ENCODE measurements at places on chromosomes 6 and 20.

DNA sequence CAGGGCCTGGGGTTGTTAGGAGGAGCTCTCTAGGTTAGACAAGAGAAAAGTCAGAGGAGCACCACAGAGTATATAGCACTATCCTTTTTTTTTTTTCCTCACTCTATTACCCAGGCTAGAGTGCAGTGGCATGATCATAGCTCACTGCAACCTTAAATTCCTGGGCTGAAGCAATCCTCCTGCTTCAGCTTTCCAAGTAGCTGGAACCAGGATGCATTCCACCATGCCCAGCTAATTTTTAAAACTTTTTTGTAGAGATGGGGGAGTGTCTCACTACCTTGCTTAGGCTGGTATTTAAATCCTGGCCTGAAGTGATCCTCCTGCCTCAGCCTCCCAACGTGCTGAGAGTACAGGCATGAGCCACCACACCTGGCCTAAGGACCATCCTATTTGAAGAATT lies 19.3 kb upstream of the AKIRIN2 start:
- DNase-seq = no peak

GRCh38 chr20:22776369-22776768 lies 192.0 kb upstream of the FOXA2 start:
- no peak for DNase-seq

DNA sequence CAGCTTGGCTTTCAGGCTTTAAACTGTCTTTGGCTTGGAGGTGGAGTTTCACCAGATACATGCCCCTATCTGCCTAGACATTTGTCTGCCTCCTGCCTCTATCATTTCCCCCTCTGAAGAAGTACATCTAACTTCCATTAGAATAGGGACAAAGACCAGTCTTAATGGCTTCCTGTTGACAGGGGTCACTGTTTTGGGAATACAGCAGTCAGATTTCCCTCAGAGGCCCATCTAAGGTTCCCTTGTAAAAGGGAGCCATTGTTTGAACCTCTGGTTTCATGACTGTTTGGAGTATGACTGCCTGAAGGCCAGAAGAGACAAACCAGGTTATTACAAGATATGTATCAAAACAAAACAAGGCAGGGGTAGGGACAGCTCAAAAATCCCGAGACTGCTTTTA lies 665.7 kb upstream of the GJE1 start:
- no peak for DNase-seq

DNA sequence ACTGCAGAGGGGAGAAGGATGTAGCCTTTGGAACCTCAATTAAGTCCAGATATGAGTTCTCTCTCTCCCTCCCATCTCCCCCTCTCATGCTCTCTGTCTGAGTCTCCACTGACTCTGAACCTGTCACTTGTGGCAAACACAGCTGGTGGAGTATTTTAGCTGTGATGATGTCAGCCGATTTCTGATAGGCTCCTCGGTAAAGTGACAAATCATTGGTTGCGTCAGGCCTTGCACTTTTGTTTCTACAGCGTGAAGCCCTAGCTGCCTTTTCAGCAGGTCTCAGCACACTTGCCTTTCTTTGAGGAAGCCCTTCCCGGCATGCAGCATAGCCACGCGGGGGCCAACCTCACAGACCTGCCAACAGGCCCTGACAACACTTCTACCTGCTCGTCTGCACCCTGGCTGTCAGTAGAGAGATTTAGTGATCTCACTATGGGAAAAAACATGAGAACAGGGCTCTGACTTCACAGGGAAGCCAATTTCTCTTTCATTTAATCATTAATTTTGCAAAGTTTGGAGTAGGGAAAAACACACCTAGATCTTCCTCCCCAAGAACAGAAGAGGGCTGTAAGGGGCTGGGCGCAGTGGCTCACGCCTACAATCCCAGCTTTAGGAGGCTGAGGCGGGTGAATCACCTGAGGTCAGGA lies 84.4 kb downstream of the GMPR start:
- no peak for DNase-seq

GRCh38 chr20:34337982-34338726 lies 24.9 kb upstream of the ITCH start:
- DNase-seq = no peak

DNA sequence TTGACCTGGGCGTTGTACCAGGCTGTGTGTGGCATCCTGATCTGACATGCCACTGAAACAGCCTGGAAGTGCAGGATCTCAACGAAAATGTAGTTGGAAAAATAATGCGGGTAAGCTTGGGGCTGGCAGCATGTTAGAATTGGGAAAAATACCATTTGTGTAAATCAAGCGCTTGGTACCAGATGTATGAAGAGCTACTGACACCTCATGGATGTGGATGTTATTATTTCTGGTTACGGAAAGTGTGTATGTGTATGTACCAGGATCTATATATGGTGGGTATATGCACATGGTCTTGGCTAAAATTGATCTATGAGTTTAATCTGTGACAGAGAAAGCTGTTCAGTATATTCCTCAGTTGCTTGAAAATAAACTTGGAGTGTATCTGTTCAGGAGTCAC lies 22.7 kb downstream of the HIVEP1 start:
- DNase-seq = no peak

- no peak for DNase-seq
Measured at GRCh38 chr20:61951695-61952533, 113.8 kb downstream of the TAF4 start.

DNA sequence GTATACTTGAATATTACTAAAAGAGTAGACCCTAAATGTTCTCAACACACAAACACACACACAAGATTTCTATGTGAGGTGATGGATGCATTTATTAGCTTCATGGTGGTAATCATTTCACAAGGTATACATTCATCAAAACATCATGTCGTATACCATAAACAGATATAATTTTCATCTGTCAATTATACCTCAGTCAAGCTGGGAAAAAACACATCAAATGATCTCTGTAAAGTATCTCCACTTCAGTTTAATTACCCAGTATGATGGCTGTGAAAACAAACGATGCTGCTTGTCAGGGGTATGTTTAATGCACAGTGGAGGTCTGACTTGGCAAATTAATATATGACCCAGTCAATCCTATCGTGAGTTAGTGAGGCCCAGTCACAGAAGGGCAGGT lies 157.2 kb downstream of the MTFR2 start:
- no peak for DNase-seq

DNA sequence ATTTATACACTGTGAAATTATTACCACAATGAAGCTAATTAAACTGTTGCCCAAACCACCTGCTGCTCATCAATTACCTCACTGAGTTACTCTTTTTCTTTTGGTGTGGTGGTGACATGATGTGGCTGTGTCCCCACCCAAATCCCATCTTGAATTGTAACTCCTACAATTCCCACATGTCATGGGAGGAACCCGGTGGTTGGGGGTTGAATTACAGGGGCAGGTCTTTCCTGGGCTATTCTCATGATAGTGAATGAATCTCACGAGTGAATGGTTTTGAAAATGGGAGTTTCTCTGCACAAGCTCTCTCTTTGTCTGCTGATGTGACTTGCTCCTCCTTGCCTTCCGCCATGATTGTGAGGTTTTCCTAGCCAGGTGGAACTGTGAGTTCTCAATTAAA lies 145.0 kb downstream of the LRRC1 start:
- DNase-seq = no peak

DNA sequence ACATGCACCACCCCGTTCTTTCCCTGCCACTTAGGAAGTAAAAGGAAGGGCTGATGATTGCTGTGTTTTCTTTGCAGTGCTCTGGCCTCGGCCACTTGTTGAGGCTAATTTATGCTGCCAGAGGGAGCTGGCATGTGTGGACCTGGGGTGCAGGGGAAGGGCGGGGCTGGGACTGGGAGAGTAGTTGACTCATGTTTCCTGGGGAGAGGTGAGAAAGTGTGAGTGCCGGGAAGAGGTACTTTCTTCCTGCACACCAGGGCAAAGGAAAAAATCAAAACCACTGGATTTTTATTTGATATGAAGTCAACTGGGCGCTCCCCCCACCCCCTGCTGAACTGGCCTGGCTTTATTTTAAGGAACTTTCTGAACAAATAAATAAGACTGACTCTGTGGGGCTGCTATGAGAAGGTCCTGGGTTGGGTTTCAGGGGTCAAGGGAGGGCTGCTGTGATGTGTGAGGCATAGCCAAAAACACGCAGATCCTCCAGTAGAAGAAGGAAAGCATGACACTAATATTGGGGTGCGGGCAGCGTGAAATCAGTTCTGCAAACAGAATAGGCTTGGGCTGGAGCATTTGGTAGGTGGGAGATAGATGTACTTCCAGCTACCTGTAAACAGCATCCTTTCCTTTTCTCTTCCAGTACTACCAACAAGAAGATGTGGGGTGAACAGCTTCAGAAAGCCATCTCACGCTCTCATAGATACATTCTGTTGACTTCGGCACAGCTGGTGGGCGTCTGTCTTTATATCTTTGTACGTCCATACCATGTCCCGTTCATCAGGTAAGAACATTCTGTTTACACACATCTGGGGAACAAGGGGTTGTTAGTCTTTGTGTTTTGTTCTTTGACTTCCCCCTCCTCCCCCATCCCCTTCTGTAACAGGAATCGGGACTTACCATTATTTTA lies 87.5 kb downstream of the SYNJ2 start:
- no peak for DNase-seq

- DNase-seq = peak; percentile 13
Measured at GRCh38 chr6:75266716-75267291, 17.8 kb downstream of the TMEM30A start.

DNA sequence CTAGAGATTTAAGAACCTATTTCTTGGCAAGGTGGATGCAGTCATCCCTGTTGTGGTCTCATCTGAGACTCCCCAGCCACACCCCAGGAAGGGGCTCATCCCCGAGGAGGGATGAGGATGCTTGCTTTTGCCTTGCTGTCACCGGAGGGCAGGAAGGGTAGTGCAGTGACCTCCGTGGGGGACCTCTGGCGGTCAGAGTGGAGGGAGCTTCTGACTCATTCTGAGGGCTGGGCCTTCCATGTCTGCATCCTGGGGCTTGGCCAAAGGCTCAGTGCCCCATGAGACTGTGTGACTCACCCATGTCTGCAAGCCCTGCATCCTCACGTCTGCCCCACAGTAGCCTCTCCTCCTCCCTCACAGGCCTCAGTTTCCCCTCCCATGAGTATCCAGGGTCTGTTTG lies 38.7 kb downstream of the UQCC2 start:
- DNase-seq = no peak

GRCh38 chr20:16258766-16259165 lies 314.5 kb downstream of the KIF16B start:
- no peak for DNase-seq

GRCh38 chr6:140043762-140044378 lies 669.4 kb upstream of the CITED2 start:
- DNase-seq = no peak

- DNase-seq = no peak
Measured at GRCh38 chr20:58714340-58714922, 21.8 kb downstream of the NPEPL1 start.

DNA sequence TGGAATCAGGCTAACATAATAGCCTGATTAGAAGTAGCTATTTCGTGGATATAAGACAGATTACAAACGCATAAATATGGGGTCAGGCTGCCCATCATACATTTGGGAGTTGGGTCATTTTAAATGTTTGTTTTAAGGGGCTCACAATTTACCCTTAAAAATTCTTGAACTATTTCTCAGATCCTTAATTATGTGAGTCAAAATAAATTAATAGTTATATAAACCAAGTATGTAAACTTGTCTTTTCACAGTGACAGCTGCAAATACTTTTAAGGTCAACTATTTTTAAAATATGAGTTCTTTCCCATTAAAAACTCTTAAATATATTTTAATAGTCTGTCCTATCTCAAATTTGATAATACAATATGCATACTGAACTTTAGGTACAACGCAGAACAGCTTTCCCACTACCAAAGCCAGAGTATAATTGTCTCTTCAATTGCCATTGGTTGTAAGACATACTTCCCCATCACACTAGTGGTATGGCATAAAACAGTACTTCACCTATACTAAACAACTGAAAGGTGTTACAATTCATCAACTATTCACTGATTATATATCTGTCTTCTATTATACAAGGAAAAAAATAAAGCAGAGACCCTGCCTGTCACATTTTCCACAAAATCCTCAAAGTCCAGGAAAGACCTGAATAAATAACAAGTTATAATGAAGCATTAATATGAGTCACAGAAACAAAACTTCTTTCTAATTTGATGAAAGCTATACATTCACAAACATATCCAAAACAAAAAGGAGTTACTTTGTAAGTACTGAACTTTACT lies 80.8 kb upstream of the COL21A1 start:
- no peak for DNase-seq

- DNase-seq = no peak
Measured at GRCh38 chr6:168903613-168904345, 349.9 kb downstream of the THBS2 start.

GRCh38 chr6:12624142-12624837 lies 92.3 kb upstream of the PHACTR1 start:
- no peak for DNase-seq
